ENCODE measurements at places on chromosomes 5 and 9. TPM values are rescaled to one million over a fixed set of nuclear protein-coding genes. Genes with fewer than 3 reads are reported as not detected.

Gene GABRA6
- not detected for total RNA-seq

Gene DELE1
- 61.1 TPM for total RNA-seq

Gene SPATA6L
- total RNA-seq, result 9.4 TPM

Gene FIBCD1
- not detected for total RNA-seq

Gene SPAG8
- total RNA-seq, result 0.81 TPM

Gene SLC36A2
- total RNA-seq, result not detected

Gene PTGES2
- 43.7 TPM for total RNA-seq

Gene DOCK8
- 123 TPM for total RNA-seq

Gene FGD3
- 91.0 TPM for total RNA-seq

Gene SHROOM1
- total RNA-seq, result 0.59 TPM

Gene ITGA1
- 1.3 TPM for total RNA-seq

Gene FCN1
- total RNA-seq, result 10.5 TPM

Gene BARHL1
- not detected for total RNA-seq

Gene MRPS2
- total RNA-seq, result 20.8 TPM

Gene EPB41L4B
- not detected for total RNA-seq

Gene MYOZ3
- not detected for total RNA-seq

Gene RLN2
- total RNA-seq, result 0.47 TPM

Gene NEURL1B
- 0.16 TPM for total RNA-seq

Measured in CD4-positive, alpha-beta T cell (primary cell).